Bone marrow (tissue), 2 donors: ENCODE measurements at places on chromosomes 1 and 21.
A peak's percentile ranks its signal among the peaks of the same experiment; 100 is the strongest.

DNA sequence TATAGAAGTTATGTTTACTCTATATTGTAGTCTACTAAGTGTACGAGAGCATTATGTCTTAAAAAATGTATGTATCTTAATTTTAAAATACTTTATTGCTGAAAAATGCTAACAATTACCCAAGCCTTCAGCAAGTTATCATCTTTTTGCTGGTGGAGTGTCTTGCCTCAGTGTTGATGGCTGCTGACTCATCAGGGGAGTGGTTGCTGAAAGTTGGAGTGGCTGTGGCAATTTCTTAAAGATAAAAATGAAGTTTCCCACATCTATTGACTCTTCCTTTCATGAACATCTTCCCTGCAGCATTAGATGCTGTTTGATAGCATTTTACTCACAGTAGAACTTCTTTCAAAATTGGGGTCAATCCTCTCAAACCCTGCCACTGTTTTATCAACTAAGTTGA lies 95.8 kb downstream of the CDC7 start:
- no peak for DNase-seq

GRCh38 chr1:68969441-68969840 lies 472.6 kb upstream of the DEPDC1 start:
- no peak for DNase-seq

- DNase-seq: peak; percentile 64
These were observed 18.1 kb downstream of the GPR157 start for GRCh38 chr1:9110669-9111356.

GRCh38 chr1:182192966-182193365 lies 131.5 kb upstream of the ZNF648 start:
- no peak for DNase-seq
